ENCODE measurements at places on chromosomes 1 and 21. TPM values are rescaled to one million over a fixed set of nuclear protein-coding genes. Genes with fewer than 3 reads are reported as not detected.

The RGS18 gene
- total RNA-seq, result not detected

The LCE6A gene
- not detected for total RNA-seq

The F11R gene
- total RNA-seq, result 86.3 TPM

The CR1 gene
- not detected for total RNA-seq

The TBX15 gene
- not detected for total RNA-seq

The KPNA6 gene
- 83.4 TPM for total RNA-seq

The PRDM2 gene
- 36.6 TPM for total RNA-seq

The FCGR3A gene
- total RNA-seq, result not detected

The SELE gene
- total RNA-seq, result 1.8 TPM

DNA sequence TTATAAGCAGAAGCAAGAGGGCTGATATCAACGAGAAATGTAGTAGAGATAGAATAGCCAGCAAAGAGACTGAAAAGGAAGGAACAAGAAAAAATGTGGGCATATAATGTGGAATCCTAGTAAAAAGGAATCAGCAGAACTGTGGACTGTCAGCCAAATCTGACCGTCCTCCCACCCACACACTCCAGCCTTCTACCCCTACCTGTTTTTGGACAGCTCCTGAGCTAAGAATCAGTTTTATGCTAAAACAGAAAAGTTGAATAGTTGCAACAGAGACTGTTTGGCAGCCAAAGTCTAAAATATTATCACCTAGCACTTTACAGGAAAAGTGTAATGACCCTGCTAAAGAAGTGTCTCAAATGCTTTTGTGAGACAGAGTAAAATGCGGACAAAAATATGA lies 533.3 kb upstream of the CXADR start:
- no peak overlapping the region for H3K27ac ChIP-seq
- H3K4me1 ChIP-seq, result no peaks in the 10 kb centered on the region
- DNase-seq, result no peak
- H3K27me3 ChIP-seq, result peaks cover 2% of the 10 kb centered on the region

- H3K4me3 ChIP-seq, result no peak overlapping the region
- H3K27me3 ChIP-seq, result no peaks in the 10 kb centered on the region
- peaks cover 30% of the 10 kb centered on the region for H3K4me1 ChIP-seq
- no peaks in the 10 kb centered on the region for H3K36me3 ChIP-seq
- no peak for DNase-seq
- peak overlapping the region; percentile 86 for H3K27ac ChIP-seq
Measured at GRCh38 chr1:62691062-62691844, 3.1 kb upstream of the DOCK7 start.

DNA sequence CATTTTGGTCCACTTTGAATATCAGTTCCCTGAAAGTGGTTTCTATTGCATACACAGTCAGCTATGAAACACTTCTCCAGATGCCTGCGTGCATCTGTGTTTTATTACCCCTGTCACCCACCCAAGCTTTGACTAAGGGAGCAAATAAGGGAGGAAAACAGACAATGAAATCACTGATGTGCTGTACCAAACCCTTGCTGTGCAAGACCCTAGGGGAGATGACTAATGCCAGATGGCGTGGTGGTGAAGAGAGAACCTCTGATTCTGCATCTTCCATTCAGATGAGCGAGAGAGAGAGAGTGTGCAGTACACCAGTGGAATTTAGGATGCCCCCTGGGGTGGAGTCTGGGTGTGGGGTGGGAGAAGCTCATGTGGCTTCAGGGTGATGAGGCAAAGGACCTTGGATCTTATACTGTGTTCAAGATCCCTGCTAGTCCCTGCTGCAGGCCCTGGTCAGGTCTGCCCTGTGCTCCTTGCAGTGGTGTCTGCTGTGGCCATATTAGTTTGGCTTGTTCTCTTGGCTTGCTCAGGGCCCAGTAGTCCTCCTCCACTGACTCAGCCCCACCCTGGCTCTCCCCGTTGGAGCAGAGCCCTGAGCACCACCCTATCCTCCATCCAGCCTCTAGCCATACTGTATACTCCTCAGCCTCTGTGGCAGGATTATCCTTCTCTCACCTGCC lies 18.5 kb downstream of the CLCA1 start:
- DNase-seq, result no peak
- peaks cover 8% of the 10 kb centered on the region for H3K27me3 ChIP-seq
- H3K36me3 ChIP-seq, result no peaks in the 10 kb centered on the region
- H3K27ac ChIP-seq, result no peak overlapping the region
- H3K4me1 ChIP-seq, result no peaks in the 10 kb centered on the region
- H3K4me3 ChIP-seq, result no peak overlapping the region

DNA sequence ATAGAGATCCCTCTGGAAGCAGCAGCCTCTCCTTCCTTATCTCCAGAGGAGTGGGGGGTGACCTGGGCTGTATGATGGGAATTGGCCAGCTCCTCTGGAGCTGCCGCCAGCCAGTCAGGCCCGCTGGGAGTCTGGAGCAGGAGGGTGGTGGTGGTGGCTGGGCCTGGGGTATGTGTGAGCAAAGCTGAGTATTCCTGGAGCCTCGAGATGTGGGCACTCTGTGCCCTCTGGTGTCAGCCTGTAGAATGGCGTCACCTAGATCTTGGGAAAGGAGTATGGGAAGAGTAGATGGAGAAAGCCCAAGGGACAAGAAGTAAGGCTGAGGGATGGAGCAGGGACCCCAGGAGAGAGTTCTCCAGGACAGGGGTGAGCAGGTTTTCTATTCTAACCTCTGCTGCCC lies 16.0 kb downstream of the VANGL2 start:
- DNase-seq, result peak; percentile 31
- no peak overlapping the region for H3K4me3 ChIP-seq
- H3K4me1 ChIP-seq, result no peaks in the 10 kb centered on the region
- peaks cover 23% of the 10 kb centered on the region for H3K27me3 ChIP-seq
- H3K36me3 ChIP-seq, result no peaks in the 10 kb centered on the region
- no peak overlapping the region for H3K27ac ChIP-seq

- H3K4me3 ChIP-seq, result no peak overlapping the region
- no peak overlapping the region for H3K27ac ChIP-seq
- H3K4me1 ChIP-seq, result no peaks in the 10 kb centered on the region
- H3K36me3 ChIP-seq, result no peaks in the 10 kb centered on the region
Measured at GRCh38 chr1:105664495-105664894, 1392.0 kb upstream of the PRMT6 start.

DNA sequence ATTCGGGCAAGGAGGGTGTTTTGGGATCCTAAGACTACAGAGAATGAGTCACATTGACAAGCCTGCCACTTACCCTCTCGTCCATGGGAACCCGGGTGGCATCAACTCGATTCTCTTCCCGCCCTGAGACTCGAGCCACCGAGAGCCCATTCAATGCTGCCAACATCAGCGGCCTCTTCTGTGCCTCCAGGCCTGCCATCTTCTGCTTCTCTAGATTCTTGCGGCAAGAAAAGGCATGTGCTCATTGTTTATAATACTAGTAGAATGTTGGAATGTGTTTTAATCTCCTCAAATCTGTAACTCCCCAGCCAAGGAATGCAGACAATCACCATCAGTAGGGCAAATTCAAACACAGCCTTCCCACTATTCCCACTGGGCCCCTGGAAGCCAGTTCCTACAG lies 96.9 kb downstream of the SMYD2 start:
- H3K4me3 ChIP-seq, result no peak overlapping the region
- H3K36me3 ChIP-seq, result peaks cover 11% of the 10 kb centered on the region
- no peaks in the 10 kb centered on the region for H3K27me3 ChIP-seq
- no peaks in the 10 kb centered on the region for H3K4me1 ChIP-seq

DNA sequence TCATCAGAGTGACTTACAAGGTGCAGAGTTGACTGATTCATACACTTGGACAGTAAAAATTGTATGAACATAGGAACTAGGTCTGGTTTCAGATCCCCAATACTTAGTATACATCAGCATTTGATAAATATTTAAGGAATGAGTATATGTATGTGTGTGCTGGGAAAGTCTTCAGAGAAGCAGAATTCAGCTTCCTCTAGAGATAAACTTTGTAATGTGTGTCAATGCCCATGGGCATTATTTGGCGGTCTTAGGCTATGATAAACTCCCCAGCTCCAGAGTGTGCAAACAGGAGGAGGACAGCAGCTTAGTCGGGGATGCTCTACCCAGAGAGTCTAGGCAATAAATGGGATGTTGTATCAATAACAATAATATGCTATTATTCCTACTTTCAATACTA lies 2.9 kb upstream of the CAMK1G start:
- peaks cover 8% of the 10 kb centered on the region for H3K4me1 ChIP-seq
- no peak for DNase-seq
- H3K27me3 ChIP-seq, result peaks cover 30% of the 10 kb centered on the region
- H3K4me3 ChIP-seq, result no peak overlapping the region
- H3K36me3 ChIP-seq, result no peaks in the 10 kb centered on the region

GRCh38 chr1:93758842-93759515 lies 77.3 kb upstream of the BCAR3 start:
- H3K4me1 ChIP-seq, result peaks cover 11% of the 10 kb centered on the region
- H3K27ac ChIP-seq, result no peak overlapping the region
- H3K27me3 ChIP-seq, result no peaks in the 10 kb centered on the region
- no peak overlapping the region for H3K4me3 ChIP-seq
- H3K36me3 ChIP-seq, result no peaks in the 10 kb centered on the region

DNA sequence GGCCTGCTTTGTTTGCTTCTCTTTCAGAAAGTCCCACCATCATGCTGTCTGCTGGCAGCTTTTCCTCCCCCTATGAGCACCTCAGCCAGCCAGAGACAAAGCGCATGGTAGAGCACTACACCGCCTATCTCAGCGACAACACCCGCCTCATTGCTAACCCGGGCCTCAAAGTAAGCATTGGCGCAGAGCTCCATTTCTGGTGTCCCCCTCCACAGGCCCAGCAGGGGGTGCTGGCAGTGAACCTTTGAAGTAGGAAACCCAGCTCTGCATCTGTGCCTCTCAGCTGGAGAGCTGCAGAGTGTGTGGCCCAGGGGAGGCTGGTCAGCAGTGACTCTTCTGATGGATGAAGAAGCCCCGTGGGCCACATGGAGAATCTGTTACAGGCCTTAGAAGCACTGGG lies 81.2 kb upstream of the RAVER2 start:
- no peaks in the 10 kb centered on the region for H3K27me3 ChIP-seq
- DNase-seq, result no peak
- H3K4me1 ChIP-seq, result no peaks in the 10 kb centered on the region
- H3K4me3 ChIP-seq, result no peak overlapping the region

DNA sequence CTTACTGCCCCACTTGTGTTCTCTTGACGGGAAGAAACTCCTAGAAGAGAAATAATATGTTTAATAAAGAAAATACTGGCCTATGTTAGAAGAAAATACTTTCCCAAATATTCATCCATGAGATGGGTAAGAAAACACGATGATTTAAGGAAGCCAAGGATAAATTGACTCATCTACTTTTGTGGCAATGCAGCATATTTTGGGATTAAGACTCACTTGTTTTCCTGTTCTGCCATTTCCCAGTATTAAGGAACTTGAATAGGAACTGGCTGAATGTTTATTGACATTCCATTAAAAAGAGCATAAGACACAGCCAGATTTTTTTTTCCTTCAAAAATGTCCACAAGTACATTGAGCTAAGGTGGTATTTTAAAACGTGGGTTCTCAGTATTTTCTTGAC lies 10.9 kb upstream of the ADAMTS5 start:
- H3K4me1 ChIP-seq, result no peaks in the 10 kb centered on the region
- H3K27ac ChIP-seq, result no peak overlapping the region
- H3K27me3 ChIP-seq, result no peaks in the 10 kb centered on the region
- DNase-seq, result no peak

- H3K4me1 ChIP-seq, result peaks cover 33% of the 10 kb centered on the region
- no peak for DNase-seq
- H3K27me3 ChIP-seq, result no peaks in the 10 kb centered on the region
- H3K36me3 ChIP-seq, result no peaks in the 10 kb centered on the region
- no peak overlapping the region for H3K4me3 ChIP-seq
- no peak overlapping the region for H3K27ac ChIP-seq
Measured at GRCh38 chr21:45111703-45112102, 37.3 kb downstream of the ADARB1 start.

- H3K4me3 ChIP-seq, result no peak overlapping the region
- peaks cover 3% of the 10 kb centered on the region for H3K36me3 ChIP-seq
- H3K27ac ChIP-seq, result no peak overlapping the region
- no peak for DNase-seq
- H3K4me1 ChIP-seq, result no peaks in the 10 kb centered on the region
Measured at GRCh38 chr1:42745851-42746250, 5.8 kb upstream of the CLDN19 start.

- H3K27me3 ChIP-seq, result no peaks in the 10 kb centered on the region
- H3K27ac ChIP-seq, result peak overlapping the region; percentile 62
- H3K4me3 ChIP-seq, result peak overlapping the region; percentile 74
- no peaks in the 10 kb centered on the region for H3K36me3 ChIP-seq
- peaks cover 24% of the 10 kb centered on the region for H3K4me1 ChIP-seq
- peak; percentile 48 for DNase-seq
Measured at GRCh38 chr1:89525169-89525855, 683 bp downstream of the LRRC8B start.

DNA sequence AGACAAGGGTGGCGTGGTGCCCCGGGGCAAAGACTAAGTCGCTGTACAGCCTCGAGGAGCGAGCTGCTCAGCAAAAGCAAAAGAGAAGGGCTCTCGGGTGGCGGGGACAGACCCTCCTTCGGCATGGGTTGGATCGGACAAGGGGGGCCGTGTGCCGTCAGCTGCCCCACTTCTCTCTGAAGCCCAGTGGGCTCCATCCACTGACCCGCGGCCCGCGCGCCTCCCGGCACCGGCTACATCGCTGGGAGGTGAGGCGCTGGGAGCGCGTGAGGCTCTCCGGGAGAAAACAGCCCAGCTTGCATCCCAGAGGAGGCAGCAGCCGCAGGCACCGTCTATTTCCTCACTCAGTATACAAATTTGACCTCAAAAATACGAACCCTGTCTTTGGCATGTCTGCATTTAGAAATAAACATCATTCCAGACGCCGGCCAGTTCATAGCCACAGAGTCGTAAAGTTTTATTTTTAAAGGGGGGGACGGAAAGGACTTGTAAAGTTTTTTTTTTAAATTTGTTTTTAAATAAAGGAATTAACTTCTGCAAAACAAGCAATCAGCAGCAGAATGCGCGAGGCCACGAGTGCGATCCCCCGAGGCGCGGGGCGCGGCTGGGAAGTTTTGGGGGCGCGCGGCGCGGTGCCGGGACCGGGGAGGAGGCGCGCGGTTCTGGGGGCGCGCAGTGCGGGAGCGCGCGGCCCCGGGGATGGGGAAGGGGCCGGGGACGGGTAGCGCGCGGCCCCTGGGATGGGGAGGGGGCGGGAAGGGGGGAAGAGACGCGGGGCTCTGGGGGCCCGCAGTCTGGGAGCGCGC lies 689 bp upstream of the GPR137B start:
- H3K36me3 ChIP-seq, result no peaks in the 10 kb centered on the region
- peaks cover 14% of the 10 kb centered on the region for H3K27me3 ChIP-seq
- peak; percentile 62 for DNase-seq
- H3K4me3 ChIP-seq, result peak overlapping the region; percentile 87

DNA sequence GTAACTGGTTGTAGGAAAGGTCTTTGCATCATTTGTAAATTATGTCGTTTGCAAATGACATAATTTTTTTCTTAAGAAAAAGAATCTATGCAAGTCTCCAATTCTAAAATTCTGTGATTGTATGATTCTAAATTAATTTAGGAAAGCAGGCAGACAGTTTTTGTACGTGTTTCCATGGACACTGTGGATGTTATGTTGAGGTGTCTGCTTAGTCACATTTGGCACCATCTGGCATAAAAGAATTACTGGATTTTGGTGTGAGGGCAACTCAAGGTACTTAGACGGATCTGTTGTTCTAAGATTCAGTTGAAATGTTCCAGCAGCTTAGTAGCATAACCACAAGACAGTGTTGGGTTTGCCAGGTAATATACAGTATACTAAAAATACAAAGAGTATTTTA lies 42.5 kb downstream of the C1orf21 start:
- no peaks in the 10 kb centered on the region for H3K36me3 ChIP-seq
- H3K4me3 ChIP-seq, result no peak overlapping the region
- no peak for DNase-seq

All from endothelial cell of umbilical vein (primary cell).